BJ (cell line): ENCODE measurements at places on chromosomes 6 and 20. TPM values are rescaled to one million over a fixed set of nuclear protein-coding genes. Genes with fewer than 3 reads are reported as not detected.

DNA sequence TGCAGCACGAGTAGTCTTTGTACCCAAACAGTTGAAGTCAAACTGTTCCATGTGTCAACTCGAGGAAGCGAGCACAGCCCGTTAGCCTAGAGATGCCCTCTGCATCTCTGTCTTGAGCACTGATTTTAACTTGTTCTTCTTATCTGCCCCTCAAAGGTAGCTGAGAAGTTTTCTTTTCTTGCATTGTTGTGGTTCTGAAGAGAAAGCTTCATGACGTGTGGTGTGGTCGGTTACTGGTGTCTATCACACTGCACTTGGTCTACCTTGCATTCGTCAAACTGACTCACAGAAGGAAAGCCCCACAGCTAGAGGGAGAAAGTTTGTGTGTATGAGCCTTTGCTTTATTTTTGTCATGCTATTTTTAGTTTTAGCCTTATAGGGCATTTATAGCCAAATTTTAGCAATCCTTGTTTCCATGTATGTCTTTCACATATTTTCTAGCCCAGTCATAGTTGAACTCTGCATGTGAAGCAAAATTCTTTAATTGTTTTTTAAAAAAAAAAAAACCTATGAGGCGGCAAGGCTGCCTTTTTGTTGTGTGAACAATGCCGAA is 115.1 kb downstream of the JAG1 start:
- peak; percentile 83 for DNase-seq

DNA sequence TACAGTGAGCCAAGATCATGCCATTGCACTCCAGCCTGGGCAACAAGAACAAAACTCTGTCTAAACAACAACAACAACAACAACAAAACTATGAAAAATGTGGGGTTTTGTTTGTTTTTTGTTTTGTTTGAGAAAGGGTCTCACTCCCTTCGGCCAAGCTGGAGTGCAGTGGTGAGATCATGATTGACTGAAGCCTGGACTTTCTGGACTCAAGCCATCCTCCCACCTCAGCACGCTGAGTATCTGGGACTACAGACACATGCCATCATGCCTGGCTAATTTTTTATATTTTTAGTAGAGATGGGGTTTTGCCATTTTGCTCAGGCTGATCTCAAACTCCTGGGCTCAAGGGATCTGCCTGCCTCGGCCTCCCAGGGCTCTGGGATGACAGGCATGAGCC is 2.8 kb upstream of the MYLIP start:
- DNase-seq: no peak

- DNase-seq: no peak
These were observed 40.0 kb downstream of the ALDH8A1 start for GRCh38 chr6:134909701-134910592.

GRCh38 chr6:147159536-147160374 is 44.5 kb upstream of the STXBP5 start:
- DNase-seq: no peak

GRCh38 chr6:29295181-29295585 is 6.3 kb upstream of the OR14J1 start:
- no peak for DNase-seq

GRCh38 chr20:50744143-50744792 is 12.9 kb downstream of the PARD6B start:
- DNase-seq: peak; percentile 66

- no peak for DNase-seq
These were observed 1.6 kb upstream of the NPBWR2 start for GRCh38 chr20:64108731-64109681.

DNA sequence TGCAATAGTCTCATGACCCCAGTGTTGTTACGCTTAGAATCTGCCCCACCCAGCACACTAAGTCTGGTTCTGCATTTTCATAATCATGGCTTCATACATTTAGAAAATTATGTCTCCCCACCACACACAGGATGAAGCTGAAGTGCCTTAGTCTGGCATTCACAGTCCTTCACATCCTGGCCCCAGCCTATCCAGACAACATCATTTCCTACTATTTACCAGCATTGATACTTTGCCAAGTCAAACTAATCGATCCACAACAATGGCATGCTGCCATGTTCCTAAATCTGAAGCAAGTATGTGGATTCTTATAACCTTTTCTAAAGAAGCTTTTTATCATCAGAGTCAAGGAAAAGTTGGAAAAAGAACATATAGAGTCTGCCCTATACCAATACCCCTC is 132.4 kb upstream of the FBXL4 start:
- DNase-seq: no peak

DNA sequence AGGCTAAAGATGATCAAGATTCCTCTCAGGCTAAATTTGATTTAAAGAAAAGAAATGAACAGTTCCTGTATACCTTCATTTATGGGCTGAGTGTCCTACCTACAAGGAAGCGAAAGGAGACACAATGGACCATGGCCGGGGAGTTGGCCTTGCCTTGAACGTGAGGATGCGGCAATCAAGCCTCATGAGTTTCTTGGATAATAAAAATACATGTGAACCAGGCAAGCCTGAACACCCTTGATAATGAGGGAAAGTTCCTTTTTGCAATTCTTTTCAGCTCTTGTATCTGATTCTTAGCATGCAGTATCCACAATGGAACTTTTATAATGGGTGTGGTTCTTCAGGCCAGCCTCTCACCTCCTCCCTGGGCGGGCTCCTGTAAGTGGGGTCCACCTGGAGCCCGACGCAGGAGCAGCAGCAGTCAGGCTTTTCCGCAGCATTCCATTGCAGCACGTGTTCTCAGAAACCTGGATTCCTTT is 83.8 kb downstream of the RNASET2 start:
- no peak for DNase-seq

- DNase-seq: no peak
These were observed 81.1 kb downstream of the MAP7 start for GRCh38 chr6:136469154-136469553.

Gene TENT5A
- polyA plus RNA-seq: 9.7 and 19.8 TPM in 2 replicates

Gene SSTR4
- polyA plus RNA-seq: not detected in 2 replicates
